ENCODE measurements at places on chromosomes 4 and X.
A peak's percentile ranks its signal among the peaks of the same experiment; 100 is the strongest.

DNA sequence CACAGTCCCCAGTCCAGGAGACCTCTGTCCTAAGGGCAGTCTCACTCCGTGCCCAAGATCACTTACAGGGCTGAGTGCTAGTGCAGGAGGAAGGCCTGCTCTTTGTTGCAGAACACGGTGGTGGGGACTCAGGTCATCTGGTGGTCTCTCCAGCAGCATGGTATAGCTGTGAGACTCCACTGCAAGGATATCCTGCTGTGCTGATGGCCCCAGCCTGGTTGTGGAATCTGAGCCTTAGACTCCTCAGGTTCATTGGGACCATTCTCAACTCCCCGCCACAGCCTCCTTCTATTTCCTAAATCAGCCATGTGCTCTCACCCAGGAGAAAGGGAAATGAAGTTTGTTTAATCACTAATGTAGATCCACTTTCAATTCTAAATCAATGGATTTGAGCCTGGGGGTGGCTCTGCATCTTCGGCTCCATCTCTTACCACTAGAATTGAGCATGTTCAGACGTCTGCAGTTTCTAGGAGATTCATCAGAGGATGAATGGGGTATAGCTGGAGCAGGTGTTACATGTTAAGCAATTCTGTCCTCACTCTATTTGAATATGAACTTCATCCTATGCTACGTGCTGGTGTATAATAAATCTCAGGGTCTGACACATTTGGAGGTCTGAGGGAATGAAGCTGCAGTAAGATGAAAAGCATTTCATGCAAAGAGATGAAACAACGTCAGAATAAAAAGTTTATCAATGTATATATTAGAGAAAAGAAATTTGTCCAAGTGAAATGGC lies 189.2 kb downstream of the MGST2 start:
- DNase-seq, result no peak

DNA sequence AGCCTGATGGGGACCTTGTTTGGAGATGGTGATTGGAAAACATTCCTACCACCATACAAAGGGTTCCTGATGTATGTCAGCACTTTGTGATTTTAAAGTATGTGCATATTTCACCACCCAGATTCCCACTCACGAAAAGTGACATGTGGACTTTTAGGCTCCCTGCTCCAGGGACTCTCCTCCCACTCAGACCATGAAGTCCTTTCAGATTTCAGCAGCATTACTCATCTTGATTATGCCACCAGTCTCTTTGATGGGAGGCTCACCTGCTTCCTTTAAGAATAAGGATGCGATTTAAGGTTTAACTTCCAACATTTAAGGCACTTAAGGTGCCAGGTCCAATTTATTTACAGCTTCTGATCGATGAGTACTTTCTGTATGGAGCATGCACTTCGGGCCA lies 204.4 kb downstream of the PPARGC1A start:
- DNase-seq, result no peak

GRCh38 chr4:60241866-60242265 lies 958.3 kb upstream of the ADGRL3 start:
- no peak for DNase-seq

GRCh38 chr4:106978046-106978774 lies 57.9 kb downstream of the DKK2 start:
- no peak for DNase-seq

DNA sequence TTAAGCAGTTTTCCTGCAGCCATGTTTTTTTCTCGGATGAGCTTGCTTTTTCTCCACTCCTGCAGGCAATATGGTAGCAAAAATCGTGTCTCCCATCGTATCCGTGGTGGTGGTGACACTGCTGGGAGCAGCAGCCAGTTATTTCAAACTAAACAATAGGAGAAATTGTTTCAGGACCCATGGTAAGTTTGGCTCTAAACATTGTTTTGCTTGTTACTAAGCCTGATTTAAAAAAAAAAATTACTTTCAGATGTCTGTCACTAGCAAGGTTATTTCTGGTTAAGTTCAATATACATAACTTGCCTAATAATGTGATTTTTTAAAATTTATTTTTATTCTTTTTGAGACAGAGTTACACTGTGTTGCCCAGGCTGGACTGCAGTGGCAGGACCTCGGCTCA lies 17.5 kb upstream of the GYG2 start:
- DNase-seq, result no peak

- no peak for DNase-seq
These were observed 172.9 kb downstream of the SOWAHB start for GRCh38 chr4:76725039-76725438.

- no peak for DNase-seq
These were observed 94.5 kb upstream of the IL15 start for GRCh38 chr4:141541851-141542250.

DNA sequence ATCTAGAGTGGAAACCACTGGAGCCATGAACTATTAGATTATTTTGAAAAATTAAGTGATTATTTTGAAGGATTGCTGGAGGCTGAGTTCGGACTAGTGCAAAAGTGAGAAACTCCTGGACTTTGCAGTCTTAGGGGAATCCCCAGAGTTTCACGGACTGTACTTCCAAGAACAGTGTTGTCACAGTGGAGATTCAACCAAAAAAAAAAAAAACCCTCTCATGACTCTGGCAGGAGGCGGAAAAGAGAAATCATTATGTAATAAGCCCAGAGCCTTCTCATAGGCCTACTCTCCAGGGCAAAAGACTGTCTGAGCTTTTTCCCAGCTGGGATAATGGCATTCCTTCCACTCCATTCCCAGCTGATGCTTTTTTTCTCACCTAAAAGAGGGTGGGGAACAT lies 16.8 kb upstream of the C4orf51 start:
- DNase-seq, result no peak

DNA sequence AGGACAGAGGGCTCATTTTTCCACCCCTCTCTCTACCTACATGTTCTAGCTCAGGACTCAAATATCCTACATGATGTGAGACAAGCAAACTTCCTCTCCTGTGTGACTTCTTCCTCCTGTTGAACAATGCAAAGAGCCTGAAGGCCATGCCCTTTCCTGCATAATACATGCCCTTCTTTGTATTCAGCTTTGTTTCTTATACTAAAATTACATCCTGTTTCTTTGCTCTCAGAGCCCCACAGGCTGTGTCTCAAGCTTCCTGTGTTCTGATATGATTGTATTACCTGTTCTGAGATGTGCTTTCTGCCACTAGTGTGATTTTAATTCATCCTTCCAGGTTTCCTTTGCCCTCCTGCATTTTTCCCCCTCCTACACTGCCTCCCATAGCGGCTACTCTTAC lies 166.4 kb upstream of the AFF2 start:
- DNase-seq, result no peak

GRCh38 chrX:67436867-67437266 lies 107.0 kb upstream of the AR start:
- DNase-seq, result no peak

DNA sequence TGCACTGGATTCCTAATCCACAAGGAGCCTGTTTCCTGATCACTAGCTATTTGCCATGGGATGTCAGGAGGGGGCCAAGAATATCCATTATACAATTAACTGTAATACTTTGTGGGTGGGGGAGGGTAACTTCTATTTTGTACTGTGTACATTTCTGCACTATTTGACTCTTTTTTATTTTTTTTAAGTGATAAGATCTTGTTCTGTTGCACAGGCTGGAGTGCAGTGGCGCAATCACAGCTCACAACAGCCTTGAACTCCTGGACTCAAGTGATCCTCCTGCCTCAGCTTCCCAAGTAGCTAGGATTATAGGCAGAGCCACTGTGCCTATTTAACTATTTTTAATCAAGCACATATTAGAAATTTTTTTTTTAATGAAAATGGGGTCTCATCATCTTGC lies 134.1 kb downstream of the ELOVL6 start:
- DNase-seq, result peak; percentile 81

- no peak for DNase-seq
These were observed 142.1 kb upstream of the FTHL17 start for GRCh38 chrX:31213941-31214340.

DNA sequence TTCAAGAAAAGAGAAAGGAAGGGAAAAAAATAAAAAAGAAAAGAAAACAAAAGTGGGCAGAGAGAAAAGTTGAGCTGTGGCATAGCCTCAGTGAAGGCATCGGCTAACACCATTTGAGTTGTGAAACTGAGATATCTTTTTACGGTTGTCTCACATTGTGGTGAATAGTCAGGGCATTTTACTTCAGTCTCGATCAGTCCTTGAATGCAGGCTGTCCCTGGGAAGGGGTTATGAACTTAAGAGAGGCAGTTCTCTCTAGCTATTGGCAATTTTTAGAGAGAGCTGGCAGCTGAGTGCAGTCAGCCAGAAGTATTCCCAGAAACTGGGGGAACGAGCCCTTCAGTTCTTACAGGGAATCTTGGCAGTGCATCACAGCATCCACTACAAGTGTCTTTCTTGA lies 93.5 kb upstream of the SLC6A14 start:
- no peak for DNase-seq

- no peak for DNase-seq
These were observed 286.5 kb downstream of the EPHA5 start for GRCh38 chr4:65383589-65384305.

DNA sequence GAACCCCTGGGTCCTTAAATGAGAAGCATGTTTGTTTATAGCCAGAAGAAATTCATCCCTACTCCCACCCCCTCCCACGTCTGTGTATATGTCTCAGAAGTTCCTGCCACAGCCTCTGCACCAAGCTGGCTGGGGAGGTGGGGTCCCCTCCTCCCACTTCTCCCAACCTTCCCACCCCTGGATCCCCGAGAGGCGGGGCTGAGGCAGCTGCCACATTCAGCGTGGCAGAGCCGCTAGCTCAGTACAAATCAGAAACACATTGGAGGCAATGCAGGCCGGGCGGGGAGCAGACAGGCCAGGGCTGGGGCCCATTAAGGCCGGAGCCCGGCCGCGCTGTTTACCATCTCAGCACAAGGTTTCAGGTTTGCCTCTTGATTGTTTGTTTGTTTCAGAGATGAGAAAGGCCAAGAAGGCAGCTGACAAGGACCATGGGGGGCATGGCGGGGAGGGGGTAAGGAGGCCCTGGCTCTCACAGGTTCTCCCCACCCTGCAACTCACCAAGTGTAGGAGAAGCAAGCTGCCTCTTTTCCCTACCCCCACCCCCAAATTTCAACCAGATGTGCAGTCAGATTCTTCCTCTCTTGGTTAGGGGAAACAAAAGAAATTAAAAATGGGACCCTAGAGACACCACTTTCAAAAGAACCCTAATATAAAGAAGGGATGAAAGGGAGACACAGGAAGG lies 22.3 kb downstream of the PJA1 start:
- no peak for DNase-seq

DNA sequence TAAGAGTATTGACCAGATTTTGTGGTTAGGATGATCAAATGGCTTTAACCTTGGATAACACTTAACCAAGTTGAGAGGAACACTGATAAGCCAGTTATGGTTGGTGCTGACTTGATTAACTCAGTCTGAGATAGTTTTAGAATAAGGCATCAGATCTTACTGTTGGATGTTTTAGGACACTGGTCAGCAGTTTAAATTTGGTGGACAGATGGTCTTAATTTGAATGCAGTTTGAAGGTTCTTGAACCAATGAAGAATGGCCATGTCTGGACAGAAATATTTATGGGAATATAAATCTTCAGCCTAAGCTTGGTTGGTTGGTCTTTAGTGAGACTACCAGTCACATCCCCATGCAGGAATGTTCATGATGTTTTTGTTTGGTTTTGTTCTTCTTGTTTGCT lies 2.6 kb upstream of the GIMD1 start:
- no peak for DNase-seq

DNA sequence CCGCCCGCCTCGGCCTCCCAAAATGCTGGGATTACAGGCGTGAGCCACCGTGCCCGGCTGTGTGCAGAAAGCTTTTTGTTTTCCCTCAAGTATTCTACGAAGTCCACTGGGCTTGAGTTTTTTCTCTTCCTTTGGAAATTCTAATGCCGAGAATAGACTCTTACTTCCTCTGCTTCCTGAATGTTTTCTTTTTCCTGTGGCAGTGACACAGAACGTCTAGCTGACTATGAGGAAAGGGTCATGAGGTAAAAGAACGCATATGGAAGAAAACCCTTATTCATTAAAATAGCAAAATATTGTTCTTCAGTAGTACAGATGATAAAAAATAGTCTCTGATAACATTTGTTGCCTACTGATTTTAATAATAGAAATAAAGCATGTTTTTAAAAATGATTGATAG lies 4.9 kb upstream of the SLC25A4 start:
- DNase-seq, result no peak

DNA sequence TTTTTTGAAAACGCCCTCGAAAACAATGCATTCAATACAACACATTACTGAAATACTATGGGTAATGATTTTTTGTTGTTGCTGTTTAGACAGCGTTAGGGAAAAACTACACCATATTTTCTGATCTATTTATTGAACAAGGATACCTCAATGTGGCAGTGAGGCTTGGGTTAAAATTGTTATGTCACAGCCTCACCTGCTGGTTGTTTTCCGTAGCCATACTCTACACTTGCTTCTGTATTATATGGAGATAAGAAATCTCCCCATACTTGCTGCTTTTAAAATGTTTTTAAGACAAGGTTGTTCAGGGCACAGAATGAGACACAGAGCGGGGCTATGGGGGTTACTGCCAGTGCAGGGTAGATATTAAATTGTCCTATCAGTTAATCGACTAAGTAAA lies 221.6 kb upstream of the FTHL17 start:
- no peak for DNase-seq

DNA sequence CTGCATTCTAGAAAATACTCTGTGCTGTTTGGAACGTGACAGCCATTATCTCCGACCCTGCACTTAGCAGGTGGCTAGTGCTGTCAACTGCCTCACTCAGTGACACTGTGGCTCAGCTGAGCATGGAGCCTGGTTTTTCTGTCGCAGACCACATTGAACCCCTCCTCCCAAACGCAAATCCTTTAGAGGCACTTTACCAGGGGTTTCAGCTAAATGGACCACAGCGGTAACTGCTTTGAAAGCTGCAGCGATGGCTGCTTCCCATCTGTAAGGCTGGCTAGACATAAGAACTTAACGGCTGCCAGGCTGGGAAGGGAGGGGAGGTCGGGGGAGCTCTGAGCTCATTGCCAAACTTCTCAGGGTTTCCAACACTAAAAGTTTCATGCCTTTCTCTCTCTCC lies 8.1 kb downstream of the SLC34A2 start:
- no peak for DNase-seq

GRCh38 chrX:17829566-17829965 lies 31.5 kb downstream of the RAI2 start:
- no peak for DNase-seq

- no peak for DNase-seq
These were observed 19.6 kb downstream of the ACSL1 start for GRCh38 chr4:184806229-184806550.

DNA sequence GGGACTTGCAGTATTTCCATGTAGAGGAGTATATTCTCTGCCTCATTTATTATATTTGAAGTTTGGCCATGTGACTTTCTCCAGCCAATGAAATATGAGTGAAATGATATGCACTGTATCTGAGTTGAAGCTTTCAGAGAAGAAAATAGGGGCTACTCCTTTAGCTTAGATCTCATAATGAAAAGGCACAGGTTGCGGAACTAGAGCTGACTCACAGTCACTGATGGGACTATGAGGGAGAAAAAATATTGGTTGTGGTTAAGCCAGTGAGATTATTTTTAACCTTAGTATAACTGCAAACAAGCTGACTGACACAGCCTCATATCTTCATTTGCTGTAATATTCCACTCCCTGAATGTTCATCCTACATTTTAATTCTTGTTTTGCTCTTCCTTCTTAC lies 1104.3 kb downstream of the RPA4 start:
- no peak for DNase-seq

- no peak for DNase-seq
These were observed 41.7 kb downstream of the PRPS1 start for GRCh38 chrX:107669885-107670628.
